Amniotic epithelial cell (primary cell): ENCODE measurements at places on chromosomes 7 and 10.

DNA sequence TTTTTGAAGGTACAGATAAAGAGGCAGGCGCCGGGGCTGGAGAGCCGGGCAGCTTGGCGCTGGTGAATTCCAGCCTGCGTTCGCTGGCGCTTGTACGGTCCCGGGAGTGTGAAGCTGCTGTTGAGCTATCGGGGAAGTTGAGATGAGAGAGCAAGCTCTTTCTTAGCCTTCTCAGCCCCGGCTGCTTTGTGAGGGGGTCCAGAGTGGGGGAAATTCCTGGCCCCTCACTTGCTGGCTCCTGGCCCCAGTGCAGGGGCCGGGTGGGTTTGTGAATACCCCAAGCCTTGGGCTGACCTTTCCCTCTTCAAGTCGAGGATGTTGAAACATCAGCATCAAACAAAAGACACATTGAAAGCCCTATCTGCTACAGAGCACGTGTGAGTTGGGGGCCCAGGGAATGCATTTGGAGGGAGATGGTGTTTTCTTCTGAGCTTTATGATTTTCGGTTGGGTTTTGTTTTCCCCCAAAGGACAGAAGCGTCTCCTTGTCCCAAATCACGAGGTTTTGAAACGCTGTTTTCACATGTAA is 2.7 kb downstream of the ZMIZ1 start:
- no peak for DNase-seq

DNA sequence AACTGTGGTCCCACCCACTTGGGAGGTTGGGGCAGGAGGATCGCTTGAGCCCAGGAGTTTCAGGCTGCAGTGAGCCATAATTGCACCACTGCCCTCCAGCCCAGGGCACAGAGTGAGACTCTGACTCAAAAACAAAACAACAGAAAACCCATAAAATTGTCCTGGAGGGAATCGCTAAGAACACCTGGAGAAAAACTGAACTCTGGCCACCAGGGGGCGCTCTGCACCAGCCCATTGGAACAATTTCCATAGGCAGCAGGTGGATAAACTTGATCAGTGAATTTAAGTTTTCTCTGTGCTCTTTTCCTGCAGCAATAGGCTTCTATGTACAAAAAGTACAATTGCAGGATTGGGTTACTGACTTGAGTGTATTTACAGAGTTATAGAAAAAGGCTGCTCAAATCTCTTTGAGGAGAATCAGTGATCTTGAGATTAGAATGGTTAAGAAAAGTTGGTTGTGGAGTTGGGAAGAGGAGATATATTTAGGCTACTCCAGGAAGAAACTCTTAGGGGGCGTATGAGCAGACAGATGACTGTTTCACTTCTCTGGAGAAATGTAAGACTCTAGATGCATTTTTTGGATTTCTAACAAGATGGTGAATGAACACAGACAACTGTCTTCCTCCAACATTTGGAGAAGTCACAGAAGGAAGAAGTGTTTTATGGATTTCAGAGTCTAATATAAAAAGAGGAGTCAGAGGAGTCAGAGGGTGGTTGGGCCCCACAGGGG is 274.9 kb upstream of the GALNT17 start:
- DNase-seq = peak; percentile 20

GRCh38 chr10:114313866-114314265 is 74.8 kb downstream of the VWA2 start:
- DNase-seq = no peak

GRCh38 chr7:76179686-76180085 is 22.0 kb upstream of the SRRM3 start:
- no peak for DNase-seq

- no peak for DNase-seq
Measured at GRCh38 chr10:21385996-21386585, 139.4 kb downstream of the SKIDA1 start.

DNA sequence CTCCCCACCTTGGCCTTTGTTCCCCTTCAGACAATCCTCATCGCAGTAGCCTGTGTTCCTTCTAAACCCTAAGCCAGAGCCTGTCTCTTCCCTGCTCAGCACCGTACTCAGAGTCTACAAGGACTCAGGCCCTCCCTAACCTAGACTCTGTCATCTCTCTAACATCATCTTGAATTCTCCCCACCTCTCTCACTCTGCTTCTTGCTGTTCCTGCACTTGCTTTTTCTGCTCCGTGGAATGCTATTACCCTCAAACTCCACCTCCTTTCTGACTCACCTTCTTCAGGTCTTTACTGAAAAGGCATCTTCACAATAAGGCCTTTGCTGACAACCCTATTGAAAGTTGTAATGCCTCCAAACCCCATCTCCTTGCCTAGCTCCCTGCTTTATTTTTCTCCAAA is 141.0 kb downstream of the DKK1 start:
- DNase-seq = peak; percentile 28
